ENCODE measurements at places on chromosomes 5 and 9.

- no peak for DNase-seq
Observed at GRCh38 chr5:29902859-29903258, 1290.6 kb upstream of the CDH6 start.

GRCh38 chr5:166032601-166033000, 2258.8 kb upstream of the WWC1 start:
- DNase-seq, result no peak

GRCh38 chr5:99317136-99317535, 388.3 kb upstream of the CHD1 start:
- no peak for DNase-seq

DNA sequence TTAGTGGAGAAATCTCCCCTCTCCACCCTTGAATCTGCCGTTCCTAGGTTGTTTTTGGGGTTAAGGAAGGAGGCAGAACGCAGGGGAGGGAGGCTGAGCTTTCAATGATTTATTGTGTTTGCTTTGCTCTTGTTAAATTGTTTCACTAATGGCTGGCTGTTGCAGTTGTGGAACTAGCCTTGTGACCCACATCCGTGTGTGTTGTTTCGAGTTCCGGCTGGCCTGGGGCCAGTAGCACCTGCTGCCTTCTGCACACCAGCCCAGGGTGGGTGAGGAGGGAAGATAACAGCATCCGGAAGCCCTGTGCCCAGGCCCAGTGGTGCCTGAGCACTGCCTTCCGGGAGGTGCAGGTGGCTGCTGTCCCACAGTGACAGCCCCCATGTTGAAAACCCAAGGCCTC, 3.6 kb downstream of the ERGIC1 start:
- DNase-seq, result no peak

- DNase-seq, result no peak
Observed at GRCh38 chr5:178378527-178379484, 146.2 kb upstream of the PHYKPL start.
